ENCODE measurements at places on chromosomes 7 and 10. TPM values are rescaled to one million over a fixed set of nuclear protein-coding genes. Genes with fewer than 3 reads are reported as not detected.

- no peak for DNase-seq
Observed at GRCh38 chr7:121803039-121803438, 69.9 kb upstream of the PTPRZ1 start.

DNA sequence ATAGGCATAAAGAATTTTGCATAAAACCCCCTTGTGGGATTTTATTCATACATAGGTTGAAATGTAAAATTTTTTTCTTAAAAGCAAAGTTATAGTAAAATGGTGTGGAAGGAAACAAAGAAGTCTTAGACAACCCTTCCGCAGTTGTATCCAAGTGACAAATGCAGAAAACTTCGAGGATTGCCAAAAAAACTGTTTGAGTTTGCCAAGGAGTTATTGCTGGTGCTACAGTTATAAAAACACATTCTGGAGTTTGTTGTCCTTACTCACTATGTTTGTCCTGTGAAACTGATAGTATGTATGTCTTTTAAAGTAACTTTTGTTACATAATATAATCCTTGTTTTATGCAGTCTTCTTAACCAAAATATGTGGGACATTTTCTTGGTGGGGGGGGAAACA lies 120.3 kb downstream of the FOXP2 start:
- DNase-seq = no peak

GRCh38 chr7:28088032-28088431 lies 92.6 kb downstream of the JAZF1 start:
- DNase-seq = no peak

DNA sequence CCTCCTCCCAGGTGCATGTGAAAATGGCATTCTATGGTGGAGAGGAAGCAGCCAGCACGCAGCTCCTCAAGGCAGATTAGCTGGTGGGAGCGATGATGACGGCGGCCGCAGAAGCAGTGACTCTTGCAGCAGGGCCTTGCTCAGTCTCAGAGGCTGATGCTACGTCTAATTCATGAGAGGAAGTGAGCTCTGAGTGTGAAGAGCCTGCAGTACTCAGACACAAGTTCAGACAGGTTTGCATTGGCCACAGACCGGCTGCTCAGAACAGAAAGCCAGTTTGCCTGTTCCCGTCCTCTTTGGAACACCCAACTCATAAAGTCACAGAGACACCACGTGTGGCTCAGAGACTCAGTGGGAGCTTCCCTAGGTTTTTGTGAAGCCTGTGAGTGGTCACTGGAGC lies 136.5 kb downstream of the ADARB2 start:
- no peak for DNase-seq

GRCh38 chr10:117272195-117273076 lies 31.5 kb downstream of the SLC18A2 start:
- DNase-seq = no peak

DNA sequence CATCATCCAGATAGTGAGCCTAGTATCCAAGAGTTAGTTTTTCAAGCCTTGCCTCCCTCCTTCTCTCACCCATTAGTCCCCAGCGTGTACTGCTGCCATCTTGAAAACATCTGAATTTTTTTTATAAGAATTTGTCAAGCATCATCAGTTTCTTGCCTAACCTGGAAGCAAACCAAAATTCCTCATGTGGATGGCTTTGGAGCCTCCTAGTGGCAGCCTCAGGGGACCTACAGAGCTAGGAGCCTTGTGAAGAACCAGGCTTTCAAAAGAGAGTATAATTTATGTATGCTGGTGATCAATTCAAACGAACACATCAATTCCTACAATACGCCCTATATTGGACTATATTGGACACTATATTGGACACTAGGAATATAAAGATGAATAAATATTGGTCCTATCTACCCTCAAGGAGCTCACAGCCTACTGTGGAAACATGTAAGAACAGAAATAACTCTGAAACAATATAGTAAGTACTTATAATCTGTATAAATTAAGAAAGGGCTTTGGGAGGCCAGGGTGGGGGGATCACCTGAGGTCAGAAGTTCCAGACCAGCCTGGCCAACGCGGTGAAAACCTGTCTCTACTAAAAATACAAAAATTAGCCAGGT lies 63.4 kb downstream of the HPSE2 start:
- no peak for DNase-seq

DNA sequence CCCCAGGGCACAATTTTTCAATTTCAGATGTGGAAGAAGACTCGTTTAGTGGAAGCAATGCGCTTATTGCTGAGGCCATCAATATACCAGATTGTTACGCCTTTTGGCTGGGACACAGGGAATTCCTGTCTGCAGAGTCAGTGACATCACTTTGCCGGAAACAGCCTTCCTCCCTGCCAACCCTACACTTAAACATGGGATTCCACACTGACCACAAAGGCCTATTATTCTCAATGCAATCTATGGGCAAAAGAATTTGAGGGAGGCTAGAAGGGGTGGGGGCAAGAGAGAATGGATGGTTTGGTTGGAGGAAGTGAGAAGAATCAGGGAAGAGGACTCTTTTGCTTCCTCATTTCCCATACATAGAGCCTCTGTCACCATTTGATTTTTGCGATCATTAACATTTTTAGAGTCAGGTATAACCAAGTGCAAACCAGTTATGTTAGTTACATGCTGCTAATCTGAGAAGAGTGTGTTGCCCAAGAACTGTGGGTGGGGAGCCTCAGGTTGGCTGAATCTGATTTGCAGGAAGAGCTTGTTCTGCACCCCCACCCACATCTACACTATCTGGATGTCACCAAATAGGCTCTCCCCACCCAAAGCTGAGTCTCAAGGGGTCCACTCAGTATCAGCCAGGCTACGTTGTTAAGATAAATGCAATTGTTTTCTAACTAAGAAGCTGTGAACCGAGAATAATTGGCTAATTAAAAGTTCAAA lies 58.2 kb downstream of the ENTPD1 start:
- DNase-seq = no peak

DNA sequence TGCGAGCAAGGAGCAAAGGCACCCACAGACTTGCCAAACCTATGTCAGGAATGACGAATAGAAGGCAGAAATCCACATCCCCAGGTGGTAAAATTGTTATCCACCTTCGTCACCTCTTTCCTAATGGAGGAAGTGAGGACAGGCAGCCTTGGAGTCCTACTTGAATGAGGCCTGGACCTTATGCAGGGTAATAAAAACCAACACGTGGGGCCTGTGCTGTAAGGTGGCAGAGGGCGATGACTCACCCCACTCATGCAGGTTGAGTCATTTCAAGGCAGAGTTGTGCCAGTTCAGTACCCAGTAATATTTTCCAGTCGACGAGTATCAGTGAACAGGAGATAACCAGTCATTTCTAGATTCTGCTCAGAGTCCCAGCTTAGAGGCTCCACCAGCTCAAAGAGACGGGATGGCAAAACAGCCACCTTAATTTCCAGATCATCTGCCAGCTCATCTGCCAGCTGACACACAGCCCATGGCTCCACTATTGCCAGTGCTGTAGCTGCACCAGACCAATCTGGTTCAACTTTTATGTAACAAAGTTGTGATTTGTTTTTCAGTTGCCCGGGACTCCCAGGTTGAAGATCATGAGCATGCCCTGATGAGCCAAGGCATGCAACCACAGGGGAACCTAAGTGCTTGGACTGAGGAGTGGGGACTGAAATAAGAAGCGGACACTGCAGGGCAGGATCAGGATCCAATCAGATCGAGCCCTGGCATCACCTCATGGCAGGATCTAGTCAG lies 176.2 kb upstream of the ITGB1 start:
- DNase-seq = no peak

DNA sequence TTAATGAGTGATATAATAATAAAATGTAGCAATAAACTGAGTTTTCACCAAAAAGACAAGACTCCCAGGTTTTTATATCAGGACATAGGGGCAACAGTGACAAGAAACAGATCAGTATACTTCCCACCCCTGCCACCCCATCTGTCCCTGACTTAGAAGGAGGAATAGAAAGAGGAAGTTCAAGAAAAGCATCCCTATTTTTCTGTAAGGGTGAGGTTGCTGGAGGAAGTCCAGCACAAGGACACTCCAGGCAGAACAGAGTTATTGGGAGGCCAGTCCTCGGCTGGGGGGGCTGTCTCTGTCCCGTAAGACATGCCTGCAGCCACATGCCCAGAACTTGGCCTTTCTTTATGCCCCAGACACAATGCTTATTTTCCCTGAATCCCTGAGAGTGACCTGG lies 16.5 kb upstream of the TLX1 start:
- no peak for DNase-seq

DNA sequence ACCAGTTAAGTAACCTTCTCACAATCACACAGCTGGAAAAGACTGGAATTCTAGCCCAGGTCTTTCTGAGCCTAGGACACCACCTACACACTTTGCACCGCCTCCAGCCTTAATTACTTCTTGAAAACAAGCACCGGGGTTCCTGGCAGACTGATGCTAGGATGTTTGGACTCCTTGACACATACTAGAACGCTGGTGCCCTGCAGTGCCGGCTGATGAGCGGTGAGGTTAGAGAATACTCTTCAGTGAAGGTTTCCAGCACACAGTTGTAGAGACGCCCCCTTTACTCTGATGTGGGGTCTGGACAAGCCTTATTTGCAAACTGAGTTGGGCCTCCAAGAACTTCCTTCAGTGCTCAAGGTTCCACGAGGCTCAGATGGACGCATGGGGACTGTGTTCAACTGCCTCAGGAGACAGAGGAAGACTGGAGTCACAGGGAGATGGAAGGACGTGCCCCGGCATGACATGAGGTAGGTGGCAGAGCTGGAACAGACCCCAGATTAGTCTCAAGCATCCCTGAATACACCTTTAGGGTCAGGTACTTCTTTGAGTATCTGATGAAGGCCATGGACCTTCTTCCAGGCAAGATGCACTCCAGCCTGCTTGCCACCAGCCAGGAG lies 89.6 kb downstream of the COBL start:
- no peak for DNase-seq

- peak; percentile 84 for DNase-seq
Observed at GRCh38 chr7:88218836-88219605, 817 bp downstream of the SRI start.

GRCh38 chr10:45442251-45442650 lies 68.2 kb downstream of the ALOX5 start:
- DNase-seq = no peak

GRCh38 chr10:20841419-20841818 lies 55.7 kb downstream of the NEBL start:
- no peak for DNase-seq

Gene NHLRC2
- 27.8 TPM for total RNA-seq

Gene CRYGN
- not detected for total RNA-seq

Gene UFSP1
- 4.8 TPM for total RNA-seq

Gene ADRA2A
- 4.9 TPM for total RNA-seq

Gene C7orf57
- total RNA-seq = 0.29 TPM

Gene LEP
- not detected for total RNA-seq

All from upper lobe of left lung (tissue), 6 donors.